ENCODE measurements at places on chromosomes 5 and 9.

GRCh38 chr5:122219436-122220166, 90.3 kb downstream of the ZNF474 start:
- DNase-seq = no peak

GRCh38 chr5:89756955-89757354, 652.6 kb downstream of the CETN3 start:
- DNase-seq = no peak

DNA sequence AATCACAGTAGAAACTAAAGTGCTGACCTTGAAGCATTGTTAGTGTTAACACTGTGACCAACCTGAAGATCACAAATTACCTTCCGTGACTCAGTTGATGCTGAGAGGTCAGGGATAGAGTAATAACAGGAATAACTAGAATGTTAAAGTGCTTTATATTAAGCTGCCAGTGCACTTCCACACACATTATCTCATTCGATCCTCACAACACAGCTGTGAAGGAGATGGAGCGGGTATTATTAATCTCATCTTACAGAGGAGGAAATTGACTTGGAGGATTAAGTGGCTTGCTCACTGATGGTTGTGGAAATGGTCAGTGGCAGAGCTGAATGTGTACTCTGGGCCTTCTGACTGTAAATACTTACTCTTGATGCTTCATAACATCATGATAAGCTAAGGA, 252.5 kb upstream of the DMRT1 start:
- DNase-seq = no peak

GRCh38 chr9:99030092-99030511, 74.8 kb upstream of the TGFBR1 start:
- DNase-seq = no peak

DNA sequence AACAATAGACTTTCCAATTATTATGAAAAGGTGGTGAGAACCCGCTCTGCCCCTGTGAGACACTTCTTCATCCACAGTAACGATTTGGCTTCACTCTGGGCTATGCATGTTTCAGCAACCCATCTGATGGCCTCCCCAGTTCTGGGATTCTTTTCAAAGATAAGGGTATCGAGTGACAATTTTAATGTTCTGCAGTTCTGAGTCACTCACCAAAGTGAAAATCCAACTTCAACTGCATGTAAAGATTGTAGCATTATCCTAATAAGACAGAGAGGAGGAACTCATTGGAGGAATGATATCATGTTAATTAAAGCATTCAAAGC, 1078.3 kb upstream of the SEMA6A start:
- DNase-seq = no peak

GRCh38 chr5:57211039-57211438, 37.2 kb downstream of the GPBP1 start:
- no peak for DNase-seq

DNA sequence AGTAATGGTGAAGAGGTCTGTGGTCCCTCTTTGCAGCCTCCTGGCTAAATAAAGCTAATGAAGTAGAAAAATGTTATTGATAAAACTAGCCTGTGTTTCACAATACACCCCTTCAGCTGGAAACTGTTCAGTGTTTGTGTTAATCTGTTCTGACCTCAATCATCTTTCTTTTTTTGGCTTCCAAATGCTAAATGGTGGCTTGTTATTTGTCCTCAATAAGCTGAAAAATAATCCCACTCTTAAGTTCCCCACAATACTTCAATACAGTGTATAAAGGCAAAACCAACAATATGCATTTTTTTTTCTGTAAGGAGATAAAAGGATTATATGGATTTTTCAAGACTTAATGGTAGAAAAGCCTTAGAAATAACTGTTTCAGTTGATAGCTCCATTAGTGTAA, 560.5 kb downstream of the TUSC1 start:
- no peak for DNase-seq

DNA sequence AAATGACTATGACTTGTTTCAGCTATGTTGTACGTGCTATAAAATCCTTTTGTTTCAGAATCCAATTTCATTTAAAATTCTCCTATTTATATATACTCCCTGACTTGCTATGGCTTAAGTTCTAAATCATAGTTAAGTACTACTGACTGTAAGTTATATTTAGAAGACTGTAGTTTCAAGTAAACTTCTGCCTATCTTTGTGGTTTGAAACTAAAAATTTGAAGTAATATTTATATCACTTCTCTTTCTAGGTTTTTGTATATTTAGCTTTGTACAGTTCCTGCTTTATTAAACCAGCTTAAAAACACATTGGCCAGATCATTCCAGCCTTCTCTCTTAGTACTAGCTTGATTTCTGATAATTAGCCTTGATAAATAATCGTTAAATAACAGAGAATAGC, 196.3 kb downstream of the MLLT3 start:
- DNase-seq = no peak

GRCh38 chr5:177314376-177315342, 3.0 kb upstream of the MXD3 start:
- DNase-seq = peak; percentile 69

DNA sequence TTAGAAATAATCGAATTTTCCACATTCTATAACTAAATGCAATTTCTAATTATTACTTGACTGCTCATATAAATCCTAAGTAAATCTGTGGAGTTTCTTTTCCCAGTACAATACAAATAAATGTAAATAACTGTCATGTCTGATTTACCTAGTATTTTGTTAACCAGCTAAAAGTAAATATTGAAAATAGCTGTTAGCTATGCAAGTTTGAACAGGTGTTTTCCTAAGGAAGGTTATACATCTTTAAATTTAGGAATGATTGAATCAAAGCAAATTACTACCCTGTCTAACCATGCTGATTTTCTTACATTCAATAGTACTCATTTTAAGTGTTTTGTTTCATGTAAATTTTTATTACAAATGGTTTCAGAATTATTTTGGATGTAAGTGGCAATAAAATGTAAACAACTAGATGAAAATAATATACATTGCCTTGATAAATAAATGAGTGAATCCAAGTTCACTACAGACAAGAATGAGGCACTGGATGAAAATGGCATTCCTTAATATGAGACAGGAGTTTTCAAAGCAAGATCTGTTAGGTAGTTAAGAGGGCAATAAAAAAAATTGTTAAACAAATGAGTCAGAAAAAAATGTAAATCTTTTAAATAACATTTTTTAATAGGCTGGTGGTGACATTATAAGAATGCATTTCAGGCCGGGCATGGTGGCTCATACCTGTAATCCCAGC, 15.8 kb downstream of the MCIDAS start:
- no peak for DNase-seq

- DNase-seq = peak; percentile 81
Measured at GRCh38 chr5:173573126-173573960, 43.1 kb downstream of the BOD1 start.

DNA sequence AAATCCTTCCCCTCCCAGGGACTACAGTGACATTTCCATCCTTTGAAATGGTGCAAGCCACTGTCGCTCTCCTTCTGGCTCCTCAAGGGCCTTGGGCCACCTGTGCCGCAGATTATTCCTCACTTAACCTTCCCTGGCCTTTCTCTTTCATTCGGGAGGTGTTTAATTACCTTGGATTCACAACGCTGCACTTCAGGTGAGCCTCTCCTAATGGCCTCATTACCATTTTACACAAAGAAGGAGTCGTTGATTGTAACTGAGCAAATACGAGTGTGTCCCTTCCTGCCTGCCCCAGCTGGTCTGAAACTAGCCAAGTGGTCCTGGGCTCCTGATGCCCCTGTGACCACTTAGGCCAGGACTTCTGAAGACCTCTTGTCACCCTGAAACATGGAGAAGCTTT, 205.0 kb downstream of the CRB2 start:
- no peak for DNase-seq

GRCh38 chr9:113619491-113620376, 156.2 kb downstream of the RGS3 start:
- DNase-seq = peak; percentile 70

GRCh38 chr9:112097712-112098688, 77.1 kb downstream of the SUSD1 start:
- DNase-seq = no peak

GRCh38 chr9:124309667-124310084, 51.9 kb downstream of the NEK6 start:
- DNase-seq = peak; percentile 89

GRCh38 chr5:164306662-164307061, 801.2 kb downstream of the MAT2B start:
- DNase-seq = no peak

GRCh38 chr5:177307544-177308363, 3.9 kb downstream of the MXD3 start:
- peak; percentile 77 for DNase-seq

DNA sequence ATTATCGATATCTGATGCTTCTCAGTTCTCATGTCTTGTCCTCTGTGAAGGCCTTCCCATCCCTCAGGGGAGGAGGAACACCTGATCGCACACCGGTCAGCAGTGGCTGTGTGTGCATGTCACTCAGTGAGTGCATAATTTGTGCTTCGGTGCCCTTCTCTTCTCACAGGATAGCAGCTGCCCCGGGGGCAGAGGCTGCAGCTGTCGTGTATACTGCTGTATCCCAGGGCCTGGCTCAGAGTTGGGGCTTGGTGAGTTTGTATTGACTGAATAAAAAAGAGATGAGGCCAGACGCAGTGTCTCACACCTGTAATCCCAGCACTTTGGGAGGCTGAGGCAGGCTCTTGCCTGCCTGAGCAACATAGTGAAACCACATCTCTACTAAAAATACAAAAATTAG, 49.7 kb upstream of the NCS1 start:
- no peak for DNase-seq

DNA sequence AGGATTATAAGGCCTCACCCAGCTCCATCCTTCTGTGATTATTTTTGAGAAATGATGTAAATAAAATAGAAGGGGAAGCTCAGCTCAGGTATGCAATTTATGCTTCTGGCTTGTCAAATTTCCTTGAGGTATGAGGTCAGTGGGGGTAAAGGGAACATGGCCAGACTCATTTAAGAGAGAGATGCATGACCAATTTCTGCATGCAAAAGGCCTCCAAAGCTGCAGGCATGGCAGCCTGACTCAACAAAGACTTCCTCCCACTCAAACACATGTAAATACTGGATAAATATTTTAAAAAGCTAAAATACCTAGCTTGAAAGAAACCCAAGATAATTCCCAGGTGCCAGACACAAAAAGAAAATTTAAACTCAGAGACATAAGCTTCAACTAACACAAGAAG, 101.4 kb upstream of the SLC1A3 start:
- DNase-seq = no peak

DNA sequence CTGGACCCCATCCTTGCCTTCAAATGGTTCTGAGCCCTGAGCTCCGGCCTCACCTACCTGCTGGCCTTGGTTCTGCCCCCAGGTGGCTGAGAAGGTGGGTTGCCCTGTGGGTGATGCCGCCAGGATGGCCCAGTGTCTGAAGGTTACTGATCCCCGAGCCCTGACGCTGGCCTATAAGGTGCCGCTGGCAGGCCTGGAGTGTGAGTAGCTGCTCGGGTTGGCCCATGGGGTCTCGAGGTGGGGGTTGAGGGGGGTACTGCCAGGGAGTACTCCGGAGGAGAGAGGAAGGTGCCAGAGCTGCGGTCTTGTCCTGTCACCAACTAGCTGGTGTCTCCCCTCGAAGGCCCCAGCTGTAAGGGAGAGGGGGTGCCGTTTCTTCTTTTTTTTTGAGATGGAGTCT, 5.2 kb downstream of the CEL start:
- DNase-seq = peak; percentile 65

DNA sequence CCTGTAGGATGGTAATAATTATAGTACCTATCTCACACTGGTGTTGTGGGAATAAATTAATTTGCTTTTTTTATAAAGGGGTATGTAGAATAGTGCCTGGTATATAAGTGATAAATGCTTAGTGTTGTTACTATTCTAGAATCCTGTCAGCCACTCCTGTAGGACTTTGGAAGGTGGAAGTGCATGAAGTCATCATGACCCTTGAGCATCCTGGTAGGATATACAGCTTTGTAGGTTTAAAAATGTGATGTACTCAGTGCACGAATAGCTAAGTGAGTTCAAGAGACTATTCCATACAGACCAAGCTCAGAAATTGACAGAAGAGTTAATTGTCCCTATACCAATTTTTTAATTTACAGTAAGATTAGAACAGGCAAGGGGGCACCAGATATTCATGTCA, 258.8 kb upstream of the RFX3 start:
- no peak for DNase-seq

DNA sequence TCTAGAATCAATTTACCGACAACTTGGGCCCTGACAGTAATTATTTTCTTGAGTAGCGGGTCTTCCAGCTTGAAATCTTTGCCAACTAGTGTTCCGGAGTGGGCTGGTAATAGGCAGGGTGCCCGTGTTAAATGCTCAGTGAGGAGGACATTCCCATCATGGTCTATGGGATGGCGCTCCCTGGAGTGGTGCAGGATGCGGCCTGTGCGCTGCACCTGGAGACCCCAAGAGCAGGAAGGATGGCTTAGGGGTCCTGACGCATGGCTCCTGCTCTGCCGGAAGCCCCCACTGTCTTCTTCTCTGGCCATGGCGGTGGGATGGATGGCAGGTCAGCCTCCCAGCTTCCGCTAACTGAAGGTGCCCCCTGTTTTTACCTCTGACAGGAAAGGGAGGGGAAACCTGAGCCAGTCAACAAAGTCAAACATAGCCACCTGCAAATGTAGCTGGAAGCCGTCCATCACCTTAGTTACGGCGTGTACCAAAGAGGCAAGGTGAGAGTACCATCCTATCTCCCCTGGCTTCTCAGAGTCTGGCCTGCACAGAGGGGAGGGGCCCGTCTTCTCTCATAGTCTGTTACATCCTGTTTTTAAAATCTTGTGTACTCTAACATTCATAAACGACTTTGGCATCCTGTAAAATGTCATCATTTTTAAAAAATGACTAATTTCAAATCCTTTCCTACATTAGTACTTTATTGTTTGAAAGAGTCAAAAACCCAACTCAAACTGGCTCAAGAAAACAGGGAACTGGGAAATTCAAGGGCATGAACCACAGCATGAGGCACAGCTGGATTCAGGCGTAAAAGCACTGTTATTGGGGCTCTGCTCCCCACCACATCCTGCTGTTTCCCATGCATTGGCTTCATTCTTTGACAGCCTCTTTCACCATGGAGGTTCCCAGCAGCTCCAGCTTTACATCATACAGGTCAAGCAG, 28.5 kb upstream of the UNC5A start:
- DNase-seq = no peak

DNA sequence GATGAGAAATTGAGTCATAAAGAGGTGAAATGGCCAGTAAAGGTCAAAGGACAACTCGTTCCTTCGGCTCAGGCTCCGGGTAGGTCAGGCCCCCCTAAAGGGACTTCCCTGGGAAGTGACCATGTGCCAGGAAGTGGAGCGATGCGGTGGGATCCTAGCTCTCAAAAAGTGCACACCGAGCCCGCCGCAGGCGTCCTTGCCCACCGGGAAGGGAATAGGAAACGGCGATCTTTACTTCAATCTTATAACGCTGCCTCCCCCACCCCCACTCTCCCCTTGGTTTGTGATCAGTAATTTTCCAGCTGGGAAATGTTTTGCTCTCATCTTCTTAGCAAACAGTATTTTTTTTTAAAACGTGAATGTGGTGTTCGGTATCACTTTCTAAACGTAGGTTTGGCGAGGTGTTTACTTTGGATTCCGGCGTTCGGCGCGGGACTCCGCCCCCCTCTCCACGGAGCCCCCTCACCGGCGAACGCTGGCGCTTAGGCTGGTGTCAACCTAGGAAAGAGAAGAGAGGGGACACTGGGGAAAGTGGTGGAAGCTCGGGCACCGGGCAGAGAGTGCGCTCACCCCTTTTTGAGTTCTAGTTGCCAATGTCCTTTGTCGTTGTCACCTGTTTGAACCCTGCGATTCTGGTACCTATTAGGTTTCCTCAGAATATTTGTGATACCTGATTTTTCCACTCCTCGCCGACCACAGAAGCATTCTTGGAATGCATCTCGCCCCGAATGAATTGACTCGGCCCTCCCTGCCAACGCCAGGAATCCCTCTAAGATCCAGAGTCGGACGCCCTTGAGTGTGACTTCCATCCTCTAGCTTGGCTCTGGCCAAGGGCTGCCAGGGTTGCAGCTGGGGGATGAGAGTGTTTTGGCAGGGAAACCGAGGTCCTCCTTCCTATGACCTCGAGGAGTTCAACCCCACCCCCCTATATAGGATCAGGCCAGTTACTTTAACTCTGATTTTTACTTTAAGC, 1.8 kb upstream of the KLF4 start:
- DNase-seq = peak; percentile 79

Data from aorta (tissue), 5 donors.